DND-41 (cell line): ENCODE measurements at places on chromosomes 11 and 22.

DNA sequence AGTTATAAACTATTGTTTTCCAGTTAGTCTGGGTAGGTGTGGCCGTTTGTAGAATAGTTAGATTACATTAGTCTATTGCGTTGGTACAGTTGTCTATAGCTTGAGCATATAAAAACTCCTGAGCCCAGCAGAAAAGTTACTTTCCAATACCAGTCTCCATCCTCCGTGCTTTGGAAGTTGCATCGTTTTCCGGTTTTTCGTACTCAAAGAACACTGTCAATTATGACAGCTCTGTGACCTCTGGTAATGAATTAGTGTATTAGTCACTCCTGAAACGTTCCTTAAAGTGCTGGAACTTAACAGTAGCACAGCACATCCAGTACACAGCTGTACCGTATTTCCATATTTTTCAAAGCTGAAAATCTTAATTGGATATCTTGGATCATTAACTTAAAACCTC lies 808 bp upstream of the MSANTD2 start:
- DNase-seq = no peak

- DNase-seq = no peak
These were observed 30.1 kb downstream of the GRAMD4 start for GRCh38 chr22:46650078-46650810.

DNA sequence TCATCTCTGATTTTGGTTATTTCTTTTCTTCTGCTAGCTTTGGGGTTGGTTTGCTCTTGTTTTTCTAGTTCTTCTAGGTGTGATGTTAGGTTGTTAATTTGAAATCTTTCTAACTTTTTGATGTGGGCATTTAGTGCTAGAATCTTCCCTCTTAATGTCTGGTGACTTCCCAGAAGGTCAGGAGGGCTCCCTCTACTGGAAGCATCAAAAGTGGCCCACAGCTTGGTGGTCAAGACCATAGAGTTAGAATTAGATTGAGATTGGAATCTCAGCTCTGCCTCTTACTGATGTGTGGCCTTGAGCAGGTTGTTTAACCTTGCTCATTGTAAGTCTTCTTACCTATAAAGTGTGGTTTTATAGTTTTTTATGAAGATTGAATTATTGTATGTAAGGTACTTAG lies 99.3 kb downstream of the FDX1 start:
- no peak for DNase-seq

- DNase-seq = peak; percentile 42
These were observed 22.0 kb upstream of the CTSC start for GRCh38 chr11:88359541-88359940.

- DNase-seq = no peak
These were observed 16.0 kb downstream of the SLC43A1 start for GRCh38 chr11:57499413-57499982.

DNA sequence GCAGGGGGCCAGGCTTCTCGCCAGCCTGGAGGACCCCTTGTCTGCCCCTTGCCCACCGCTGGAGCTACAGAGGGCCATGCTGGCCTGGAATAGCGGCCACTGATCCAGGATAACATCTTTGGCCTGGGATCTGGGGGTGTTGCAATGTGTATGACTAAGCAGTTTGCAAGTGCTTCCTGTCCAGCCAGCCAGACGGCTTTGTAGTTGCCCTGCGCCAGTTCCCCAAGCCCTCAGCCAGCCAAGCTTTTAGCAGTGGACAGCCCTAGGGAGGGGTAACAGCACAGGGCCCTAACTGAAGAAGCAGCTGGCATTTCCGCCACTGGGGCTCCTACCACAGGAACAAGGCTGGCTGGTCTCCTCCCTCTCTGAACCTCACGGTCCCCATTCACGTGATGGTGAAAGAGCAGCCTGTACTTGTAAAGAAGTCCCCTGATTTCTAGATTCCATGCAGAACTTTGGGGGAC lies 32.1 kb downstream of the UQCR10 start:
- no peak for DNase-seq

DNA sequence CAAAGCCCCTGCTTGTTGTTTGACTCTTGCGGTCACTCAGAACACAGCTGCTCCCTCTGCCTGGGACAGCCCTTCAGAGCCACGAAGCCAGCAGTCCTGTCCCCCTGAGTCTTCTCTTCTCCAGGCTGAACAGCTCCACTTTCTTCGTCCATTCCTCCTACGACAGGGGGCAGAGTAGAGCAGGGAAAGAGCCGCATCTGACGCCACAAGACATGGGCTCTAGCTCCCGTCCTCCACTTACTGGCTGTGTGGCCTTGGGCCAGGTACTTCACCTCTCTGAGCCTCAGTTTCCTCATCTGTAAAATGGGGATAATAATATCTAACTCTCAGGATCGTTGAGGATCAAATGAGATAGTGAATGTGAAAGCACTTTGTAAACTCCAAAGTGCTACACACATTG lies 29.9 kb downstream of the CHRDL2 start:
- DNase-seq = no peak

DNA sequence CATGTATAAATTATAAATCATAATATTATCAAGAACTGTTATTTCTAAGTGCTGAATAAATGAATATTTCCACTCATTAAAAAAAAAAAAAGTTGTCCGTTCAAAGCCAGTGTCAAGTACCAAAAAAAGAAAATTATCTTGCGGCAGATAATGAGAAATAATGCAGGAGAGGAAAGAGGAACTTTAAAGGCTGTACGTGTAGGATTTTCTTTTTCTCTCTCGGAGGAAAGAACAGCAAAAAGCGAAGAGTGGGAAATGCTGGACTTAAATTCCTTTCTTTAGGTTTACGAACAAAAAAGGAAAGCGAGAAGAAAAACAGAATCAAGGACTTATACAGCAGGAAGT lies 999 bp upstream of the CCDC83 start:
- DNase-seq = no peak

DNA sequence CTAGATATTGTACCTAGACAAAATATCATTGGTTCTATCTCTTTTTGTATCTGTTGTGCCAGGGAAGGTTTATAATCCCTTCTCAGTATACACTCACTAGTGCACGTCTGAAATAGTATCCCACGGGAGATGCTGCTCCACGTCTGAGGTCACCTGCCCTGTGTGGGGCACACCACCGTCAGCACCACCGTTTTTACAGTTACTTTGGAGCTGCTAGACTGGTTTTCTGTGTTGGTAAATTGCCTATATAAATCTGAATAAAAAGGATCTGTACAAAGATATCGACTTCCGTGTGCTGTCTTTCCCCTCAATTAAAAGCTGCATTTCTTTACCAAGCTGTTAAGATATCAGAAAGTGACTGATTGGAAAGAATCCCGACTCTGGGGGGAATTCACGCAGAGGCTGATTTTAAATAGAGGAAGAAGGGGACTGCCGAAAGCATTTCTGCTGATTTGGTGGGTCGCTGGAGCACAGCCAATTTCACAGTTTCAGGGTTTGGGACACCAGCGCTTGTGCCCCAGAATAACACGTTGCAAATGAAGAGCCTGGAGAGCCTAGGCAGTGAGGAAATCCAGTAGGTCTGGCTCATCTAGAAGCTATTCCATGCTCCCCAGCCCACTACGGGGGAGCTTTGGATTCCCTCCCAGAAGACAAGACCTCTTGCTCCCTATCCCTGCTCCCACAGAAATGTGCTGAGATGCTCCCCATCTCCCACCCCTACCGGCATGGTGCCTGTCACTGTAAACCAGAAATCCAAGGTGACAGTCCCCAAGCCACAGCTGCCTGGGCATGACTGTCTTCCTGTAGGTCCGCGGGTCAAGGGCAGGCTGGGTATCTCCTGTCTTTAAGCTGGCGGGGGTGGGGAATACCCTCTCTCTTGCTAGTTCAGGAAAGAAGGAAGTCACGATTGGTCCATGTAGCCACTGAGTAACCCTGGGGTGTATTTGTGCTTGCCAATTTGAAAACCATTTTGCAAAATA lies 12.7 kb upstream of the MYO18B start:
- no peak for DNase-seq

DNA sequence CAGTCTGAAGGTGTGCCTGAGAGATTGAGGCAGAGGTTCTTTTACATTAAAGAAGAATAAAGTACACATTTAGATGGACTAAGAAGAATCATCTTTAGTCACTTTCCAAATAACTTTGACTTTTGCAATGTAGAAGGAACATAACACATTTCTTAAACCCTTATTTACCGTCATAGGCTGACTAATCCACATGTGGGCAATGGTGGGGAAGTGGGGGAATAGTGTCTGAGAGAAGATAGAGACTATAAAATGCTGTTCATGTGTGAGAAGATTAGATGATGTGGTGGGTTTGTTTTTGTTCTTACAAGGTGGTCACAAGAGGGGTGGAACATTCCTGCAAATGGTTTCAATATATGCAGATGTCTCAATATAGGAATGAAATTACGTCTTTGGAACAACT lies 1.8 kb downstream of the MS4A4A start:
- no peak for DNase-seq

GRCh38 chr11:130099356-130099755 lies 29.7 kb downstream of the APLP2 start:
- no peak for DNase-seq

- no peak for DNase-seq
These were observed 36.0 kb downstream of the PHF21B start for GRCh38 chr22:44973829-44974228.

DNA sequence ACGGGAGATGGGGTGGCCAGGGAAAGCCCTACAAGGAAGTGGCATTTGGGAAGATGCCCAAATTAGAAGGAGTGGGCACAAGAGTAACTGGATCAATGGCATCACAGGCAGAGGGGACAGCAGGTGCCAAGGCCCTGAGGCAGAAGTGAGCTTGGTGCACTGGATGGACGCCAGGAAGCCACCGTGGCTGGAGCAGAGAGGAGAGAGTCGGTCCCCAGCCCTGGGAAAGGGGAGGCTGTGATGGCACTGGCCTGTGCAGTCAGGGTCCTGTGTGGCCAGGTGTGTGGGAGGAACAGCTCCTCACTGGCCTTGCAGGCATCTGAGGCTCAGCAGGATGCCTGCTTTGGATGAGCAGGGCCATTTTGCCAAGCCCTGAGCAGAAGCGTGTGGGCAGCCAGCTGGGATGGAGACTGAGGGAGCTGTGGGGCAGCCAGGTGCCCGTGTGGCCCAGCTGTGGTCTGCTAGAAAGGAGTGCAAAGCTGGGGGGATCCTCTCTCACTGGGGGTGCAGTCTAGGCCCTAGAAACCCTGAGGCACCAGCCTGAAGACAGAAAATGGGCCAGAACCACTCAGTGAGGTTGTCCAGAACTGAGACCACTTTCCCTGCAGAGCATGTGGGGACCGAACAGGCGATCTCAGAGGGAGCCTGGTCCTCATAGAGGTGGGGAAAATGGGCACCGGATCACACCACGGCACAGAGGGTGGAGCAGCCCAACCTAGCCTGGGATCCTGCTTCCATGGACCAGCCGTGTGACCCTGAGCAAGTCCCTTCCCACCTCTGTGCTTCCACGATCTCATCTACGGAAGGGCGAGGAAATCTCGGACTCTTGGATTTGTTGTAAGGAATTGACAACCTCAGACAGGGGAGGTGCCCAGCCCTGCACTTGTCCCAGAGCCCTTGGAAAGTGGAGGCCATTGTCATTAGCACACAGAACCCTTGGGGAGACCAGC lies 78.6 kb upstream of the RTL6 start:
- no peak for DNase-seq

DNA sequence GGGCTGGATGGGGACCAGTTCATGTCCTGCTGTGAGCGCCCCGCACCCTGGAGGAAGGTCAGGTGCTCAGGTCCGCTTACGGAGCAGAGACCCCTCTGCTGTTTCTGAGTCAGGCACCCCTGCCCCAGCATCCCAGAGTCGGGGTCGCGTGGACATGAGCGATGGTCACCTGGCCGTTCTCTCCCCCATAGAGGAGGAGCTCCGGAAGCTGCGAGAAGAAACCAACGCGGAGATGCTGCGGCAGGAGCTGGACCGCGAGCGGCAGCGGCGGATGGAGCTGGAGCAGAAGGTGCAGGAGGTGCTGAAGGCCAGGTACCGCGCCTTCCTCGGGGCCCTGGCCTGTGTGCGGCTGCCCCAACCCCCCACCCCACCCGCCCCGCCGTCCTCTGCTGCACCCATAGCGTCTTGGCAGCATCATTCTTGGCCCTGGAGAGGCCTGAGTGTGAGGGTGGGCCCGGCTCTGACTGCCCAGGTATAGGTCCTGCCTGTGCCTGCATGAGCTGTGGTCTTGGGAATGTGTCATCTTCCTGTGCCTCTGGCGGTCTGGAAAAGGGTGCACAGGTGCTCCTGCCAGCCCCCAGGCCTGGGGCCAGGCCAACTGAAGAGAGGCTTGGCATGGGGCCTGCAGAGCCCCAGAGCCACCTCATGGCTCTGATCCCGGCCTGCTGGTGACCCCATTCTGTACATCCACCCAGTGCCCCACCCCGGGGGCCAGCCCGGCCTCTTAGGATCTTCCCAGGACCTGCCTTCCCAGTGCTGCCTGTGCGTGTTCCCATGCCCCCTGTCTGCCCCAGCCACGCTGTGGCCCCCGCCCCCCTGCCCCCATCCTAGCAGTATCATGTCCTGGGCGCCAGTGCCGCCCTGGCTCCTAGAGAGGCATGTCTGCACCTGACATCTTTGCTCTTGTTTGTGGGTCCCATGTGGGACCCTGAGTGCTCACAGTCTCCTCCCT lies 38.1 kb downstream of the GRAMD4 start:
- DNase-seq = no peak

DNA sequence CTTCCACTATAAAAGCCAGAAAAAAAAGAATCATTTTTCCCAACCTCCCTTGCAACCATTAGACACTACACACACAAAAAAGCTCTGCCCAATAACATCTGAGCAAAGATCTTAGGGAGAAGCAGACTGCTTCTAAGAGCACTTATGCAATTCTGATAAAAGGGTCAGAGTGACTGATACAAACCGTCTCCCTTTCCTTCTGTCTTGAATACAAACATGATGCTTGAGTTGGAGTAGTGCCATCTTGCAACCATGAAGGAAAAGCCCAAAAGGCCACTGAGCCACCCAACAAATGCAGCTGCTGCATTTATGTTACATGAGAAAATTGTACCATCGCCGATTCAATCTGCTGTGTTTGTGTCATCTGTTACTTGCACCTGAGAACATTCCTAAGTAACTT lies 47.6 kb upstream of the EED start:
- no peak for DNase-seq

DNA sequence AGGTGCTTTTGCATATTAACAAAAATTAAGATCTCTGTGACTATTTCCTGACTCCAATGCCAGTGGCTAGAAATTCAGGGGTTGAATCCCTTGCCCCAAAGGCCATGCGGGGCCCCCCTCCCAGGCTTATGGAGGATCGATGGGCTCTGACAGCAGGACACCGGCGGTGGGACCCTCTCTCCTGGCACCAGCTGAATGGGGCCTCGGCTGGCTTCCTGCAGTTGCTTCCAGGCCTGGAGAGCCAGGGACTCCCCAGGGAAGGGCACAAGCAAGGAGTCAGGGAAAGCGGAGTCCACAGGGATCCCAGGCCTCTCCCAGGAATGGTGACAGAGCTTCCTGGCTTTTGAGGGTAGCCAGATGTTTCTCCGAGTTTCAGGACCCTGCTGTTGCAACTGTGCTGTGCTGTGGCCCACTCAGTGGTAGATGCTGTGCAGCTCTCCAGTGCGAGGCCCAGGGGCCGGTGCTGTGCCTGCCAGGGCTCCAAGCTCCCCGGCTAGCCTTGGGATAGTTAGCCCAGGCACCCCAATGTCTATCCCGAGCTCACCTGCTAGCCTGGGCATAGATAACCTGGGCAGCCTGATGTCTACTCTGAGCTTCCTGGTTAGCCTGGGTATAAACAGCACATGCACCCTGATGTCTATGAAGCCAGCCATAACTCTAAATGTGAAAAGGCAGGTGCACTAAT lies 372.6 kb downstream of the SHANK2 start:
- DNase-seq = no peak
